ENCODE measurements at places on chromosomes 5 and 9.

- DNase-seq = no peak
Observed at GRCh38 chr5:56908942-56909293, 478 bp upstream of the SETD9 start.

DNA sequence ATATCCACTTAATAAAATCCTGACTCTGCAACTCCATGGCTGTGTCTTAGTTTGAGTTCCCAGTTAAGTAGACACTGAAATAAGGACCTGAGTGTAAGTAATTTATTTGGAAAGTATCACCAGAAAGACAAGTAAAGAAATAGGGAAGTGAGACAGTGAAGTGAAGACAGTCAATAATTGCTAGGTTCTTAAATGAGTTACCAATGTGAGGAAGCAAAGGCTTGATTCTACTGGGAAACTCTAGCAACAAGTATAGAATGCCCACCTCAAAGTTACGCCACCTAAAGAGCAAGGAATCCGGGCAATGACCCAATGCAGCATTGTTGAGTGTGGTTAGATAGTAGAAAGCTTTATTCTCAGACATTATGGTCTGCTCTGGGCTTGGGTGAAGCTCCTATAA, 383.9 kb downstream of the TLR4 start:
- DNase-seq = no peak

DNA sequence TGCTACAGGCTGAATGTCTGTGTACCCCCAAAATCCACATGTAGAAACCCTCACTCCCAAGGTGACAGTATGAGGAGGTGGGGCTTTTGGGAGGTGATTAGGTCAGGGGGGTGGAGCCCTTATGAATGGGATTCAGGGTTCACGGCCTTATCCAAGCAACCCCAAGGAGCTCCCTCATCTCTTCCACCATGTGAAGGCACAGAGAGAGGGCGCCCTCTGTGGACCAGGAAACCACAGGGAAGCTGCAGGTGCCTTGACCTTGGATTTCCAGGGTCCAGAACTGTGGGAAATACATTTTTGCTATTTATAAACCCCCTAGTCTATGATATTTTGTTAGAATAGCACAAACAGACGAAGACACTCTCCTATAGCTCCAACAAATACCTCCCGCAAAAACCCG, 53.6 kb upstream of the IRX2 start:
- DNase-seq = peak; percentile 87

DNA sequence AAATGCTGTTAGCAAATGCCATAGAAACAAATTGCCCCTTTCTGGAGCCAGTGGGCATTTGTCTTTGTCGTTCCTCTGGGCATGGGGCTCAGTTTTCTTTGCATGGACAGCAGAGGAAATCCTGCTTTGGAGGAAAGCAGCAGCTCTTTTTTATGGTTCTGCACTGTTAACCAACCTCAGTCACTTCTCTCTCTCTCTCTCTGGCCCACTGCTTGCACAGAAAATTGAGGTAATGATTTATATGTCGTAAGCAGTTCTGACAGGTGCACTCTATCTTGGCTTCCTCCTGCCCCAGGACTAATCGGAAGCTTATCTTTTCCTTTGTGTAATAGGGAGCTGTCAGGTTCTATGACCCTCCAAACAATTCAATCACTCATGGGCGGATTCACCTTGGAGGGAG, 159.6 kb upstream of the GPR151 start:
- no peak for DNase-seq

GRCh38 chr9:133119846-133120500, 1.1 kb downstream of the RALGDS start:
- no peak for DNase-seq

DNA sequence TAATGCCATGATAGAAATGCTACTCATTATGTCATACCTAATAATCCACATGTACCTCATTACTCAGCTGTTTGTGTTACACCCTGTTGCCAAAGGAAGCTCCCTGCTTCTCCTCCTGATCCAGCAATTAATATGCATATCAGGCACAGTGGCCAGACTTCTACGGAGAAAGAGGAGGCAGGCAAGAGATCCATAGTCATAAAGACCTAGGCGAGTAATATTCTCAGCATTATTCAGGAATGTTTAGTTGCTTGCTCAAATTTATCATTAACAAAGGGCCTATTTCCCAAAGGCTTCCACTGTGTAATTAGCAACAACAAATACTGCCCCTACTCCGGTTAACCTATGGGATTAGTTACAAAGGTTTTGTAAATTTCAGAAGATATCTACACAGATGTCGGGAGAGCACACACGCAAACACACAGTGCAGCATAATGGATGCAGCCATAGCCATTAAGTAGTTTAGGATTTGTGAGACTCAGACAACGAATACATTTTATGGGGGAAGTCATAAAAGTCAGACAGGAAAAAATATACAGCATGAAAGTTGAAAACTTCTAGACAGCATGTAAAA, 192.6 kb downstream of the EFNA5 start:
- DNase-seq = no peak

DNA sequence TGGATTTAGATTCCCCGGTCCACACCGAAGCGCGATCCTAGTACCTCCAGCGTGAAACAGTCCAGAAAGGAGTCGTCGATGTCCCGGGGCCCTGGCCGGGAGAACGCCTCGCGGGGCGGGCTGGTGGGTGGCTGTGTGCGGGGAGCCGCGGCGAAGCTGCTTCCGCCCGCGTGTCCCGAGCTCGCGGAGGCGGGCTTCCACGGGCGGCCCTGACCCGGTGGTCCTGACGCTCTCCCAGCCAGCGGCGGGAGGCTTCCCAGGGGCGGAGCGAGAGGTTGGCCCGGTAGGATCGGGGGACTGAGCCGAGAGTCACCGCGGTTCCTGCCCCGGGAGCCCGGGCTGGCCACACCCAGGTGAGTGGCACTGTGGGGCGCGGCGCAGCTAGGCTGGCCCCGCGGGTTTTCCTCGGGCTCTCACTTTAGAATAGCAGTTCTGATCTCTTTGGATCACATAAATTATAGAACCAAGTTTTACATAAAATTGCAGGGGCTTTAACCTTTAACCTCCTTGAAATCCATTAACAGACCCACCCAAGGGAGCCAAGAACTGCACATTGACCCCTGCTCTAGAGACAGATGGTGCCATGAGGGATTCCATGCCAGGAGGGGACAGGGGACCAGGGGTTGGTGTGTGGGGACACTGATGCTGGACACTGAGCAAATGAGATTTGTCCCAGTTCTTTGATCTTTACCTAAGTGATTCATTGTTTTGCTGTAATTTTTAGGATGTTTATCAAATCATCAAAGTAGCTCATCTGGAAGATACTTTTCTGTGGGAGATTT, 29.2 kb upstream of the IL31RA start:
- DNase-seq = peak; percentile 74

DNA sequence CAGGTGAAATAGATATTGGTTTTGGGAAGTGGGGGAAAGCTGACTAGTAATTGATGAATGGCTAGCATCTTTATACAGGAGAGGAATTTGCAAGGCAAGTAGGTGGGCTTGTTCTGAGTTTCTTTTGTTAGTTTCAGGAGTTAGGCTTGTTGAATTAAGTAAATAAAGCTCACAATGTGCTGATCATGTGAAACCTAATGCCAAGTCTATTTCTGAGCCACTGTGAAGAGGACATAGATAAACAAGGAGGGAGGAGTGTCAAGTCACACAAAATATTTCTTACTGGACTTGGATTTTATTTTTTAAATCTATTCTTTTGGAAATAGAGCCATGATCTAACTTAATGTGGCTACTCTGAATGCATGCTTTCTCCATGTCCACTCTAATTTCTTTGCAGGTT, 19.9 kb downstream of the GDA start:
- no peak for DNase-seq

DNA sequence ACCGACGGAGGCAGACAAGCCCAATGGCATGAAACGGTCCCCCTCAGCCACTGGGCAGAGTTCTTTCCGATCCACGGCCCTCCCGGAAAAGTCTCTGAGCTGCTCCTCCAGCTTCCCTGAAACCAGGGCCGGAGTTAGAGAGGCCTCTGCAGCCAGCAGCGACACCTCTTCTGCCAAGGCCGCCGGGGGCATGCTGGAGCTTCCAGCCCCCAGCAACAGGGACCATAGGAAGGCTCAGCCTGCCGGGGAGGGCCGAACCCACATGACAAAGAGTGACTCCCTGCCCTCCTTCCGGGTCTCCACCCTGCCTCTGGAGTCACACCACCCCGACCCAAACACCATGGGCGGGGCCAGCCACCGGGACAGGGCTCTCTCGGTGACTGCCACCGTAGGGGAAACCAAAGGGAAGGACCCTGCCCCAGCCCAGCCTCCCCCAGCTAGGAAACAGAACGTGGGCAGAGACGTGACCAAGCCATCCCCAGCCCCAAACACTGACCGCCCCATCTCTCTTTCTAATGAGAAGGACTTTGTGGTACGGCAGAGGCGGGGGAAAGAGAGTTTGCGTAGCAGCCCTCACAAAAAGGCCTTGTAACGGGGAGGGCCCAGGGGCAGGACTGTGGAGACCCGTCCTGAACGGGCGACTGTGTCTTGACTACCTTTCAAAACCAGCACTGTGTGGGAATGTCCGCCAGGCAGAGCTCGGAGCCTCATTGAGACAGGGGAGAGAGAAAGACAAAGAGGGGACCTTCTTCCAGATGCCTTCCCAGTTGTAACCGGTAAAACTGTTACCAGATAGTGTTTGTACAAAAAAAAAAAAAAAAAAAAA, 29.9 kb downstream of the CD180 start:
- DNase-seq = no peak

DNA sequence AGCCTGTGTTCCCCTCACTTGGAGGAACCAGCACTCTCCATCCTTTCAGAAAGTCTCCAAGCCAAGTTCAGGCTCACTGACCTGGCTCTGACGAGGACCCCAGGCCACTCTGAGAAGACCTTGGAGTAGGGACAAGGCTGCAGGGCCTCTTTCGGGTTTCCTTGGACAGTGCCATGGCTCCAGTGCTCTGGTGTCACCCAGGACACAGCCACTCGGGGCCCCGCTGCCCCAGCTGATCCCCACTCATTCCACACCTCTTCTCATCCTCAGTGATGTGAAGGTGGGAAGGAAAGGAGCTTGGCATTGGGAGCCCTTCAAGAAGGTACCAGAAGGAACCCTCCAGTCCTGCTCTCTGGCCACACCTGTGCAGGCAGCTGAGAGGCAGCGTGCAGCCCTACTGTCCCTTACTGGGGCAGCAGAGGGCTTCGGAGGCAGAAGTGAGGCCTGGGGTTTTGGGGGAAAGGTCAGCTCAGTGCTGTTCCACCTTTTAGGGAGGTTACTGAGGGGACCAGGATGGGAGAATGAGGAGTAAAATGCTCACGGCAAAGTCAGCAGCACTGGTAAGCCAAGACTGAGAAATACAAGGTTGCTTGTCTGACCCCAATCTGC, 4.7 kb upstream of the NUP214 start:
- DNase-seq = no peak

GRCh38 chr9:6938447-6938846, 180.7 kb downstream of the KDM4C start:
- no peak for DNase-seq

DNA sequence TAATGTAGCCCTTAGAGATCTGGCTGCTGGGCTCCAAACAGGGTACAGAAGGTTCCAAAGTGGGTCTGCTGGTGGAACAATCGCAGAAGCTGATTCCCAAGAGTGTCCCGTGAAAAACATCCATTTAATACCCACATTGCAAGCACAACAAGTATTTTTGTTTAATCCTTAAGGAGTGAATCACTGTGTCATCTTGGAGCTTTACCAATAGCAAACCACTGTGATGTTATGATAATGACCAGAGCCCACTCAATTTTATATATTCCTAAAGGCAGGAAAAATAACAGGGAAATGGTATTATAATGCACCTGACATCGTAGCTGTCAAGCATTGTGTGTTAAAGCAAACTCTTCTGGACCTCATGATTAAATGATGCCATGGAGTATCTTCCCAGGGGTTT, 291.9 kb downstream of the FBXL7 start:
- no peak for DNase-seq

DNA sequence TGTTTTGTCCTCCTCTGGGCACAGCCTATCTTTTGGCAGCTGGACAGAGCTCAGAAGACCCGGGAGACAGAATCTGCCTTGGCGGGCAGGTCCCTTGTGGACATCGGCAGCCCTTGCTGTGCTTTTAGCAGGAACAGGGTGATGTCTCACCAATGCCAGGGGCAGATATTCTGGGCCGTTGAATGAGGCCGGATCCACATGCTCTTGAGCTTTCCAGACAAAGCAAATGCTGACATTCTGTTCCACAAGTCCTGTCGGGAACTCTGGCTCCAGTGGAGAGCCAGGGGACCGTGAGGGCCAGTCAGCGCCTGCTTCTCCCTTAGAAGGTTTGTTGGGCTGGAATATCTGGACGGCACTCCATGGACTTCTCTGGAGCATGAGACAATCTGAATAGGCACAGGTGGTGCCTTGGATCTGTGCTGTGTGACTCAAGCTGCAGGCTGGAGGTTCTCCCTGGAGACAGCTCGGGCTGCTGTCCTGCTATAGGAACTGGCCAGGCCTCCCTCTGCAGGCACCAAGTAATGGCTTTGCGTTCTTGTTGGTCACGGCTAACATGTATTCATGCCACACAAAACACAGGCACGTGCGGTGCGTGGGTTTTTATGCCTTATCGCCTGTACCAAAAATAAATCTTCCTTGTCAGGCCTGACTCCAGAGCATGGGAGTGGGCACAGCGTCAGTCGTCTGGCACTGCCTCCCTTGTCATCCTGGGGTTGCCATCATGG, 80.3 kb downstream of the GADD45G start:
- no peak for DNase-seq

GRCh38 chr5:179553875-179554274, 3.5 kb downstream of the RUFY1 start:
- peak; percentile 67 for DNase-seq

GRCh38 chr9:91682806-91683205, 259.2 kb upstream of the NFIL3 start:
- DNase-seq = no peak

GRCh38 chr9:26973989-26974388, 17.8 kb downstream of the IFT74 start:
- no peak for DNase-seq

GRCh38 chr5:150989695-150990094, 30.7 kb upstream of the GPX3 start:
- DNase-seq = peak; percentile 79

DNA sequence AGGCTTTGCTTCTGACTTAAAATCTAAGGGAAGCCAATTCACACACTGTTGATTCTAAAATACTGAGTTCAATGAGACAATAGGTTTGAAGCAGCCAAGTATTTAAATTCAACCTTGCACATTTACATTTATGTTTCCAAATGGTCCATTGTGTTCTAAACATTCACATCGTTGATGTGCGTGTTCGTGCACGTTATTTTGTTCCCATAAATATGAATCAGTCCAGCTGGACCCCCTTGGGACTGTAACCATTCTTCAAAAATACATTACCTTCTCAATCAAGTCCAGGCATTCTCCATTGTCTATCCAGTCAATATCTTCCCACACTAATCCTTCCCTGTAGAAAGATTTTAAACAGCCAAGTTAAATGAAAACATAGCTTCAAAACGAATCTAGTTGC, 146.4 kb upstream of the RETREG1 start:
- DNase-seq = no peak

DNA sequence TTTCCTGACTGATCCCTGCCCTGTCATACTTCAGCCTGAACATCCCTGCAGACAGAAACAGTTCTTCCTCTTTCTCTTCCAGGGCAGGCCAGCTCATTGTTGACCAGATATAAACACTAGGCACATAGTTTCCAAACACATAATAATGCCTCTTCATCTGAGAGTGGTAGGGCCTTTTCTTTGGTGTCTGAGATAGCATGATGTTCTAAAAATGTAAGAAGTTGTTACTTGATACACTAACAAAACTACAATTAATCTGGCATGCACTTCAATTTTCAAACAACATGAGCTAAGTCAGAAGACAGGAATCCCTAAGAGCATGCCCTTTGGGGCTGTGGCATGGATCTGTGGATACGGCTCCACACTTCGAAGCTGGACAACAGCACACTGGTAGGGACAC, 246.6 kb downstream of the SPOCK1 start:
- DNase-seq = no peak

All from endodermal cell (in vitro differentiated cells).